ENCODE measurements at places on chromosomes 12 and 14.

DNA sequence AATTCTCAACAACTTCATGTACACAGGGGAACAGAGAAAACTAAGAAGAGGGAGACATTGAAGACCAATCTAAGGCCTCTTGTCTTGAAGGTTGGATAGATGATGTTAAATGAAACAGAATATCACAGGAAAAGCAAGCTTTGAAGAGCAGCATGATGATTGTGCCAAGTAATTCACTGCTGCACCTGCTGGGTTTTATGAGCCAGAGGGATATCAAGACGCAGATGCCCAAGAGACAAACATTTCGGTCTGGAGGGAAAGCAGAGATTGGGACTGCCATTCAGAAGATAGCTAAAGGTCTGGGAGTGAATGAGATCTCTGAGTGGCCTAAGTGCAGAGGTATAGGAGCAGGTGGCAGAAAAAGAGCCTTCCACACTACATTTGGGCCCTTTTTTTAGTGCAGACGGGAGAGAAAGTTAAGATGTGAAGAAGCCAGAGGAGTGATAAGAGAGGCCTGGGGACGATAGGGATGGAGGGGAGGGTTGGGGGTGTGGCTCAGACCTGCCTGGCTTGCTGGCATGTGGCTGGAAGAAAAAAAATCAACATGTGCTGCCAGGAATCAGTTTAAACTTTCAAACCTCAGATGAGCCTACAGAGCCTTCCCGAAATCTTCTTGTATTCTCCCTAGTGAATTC is 200.6 kb downstream of the AEBP2 start:
- no peak for DNase-seq

- no peak for DNase-seq
Observed at GRCh38 chr12:89665556-89665955, 43.1 kb downstream of the ATP2B1 start.

GRCh38 chr12:52543985-52544883 is 8.7 kb downstream of the KRT71 start:
- DNase-seq = no peak

GRCh38 chr12:12511895-12512711 is 50.6 kb downstream of the DUSP16 start:
- peak; percentile 52 for DNase-seq

DNA sequence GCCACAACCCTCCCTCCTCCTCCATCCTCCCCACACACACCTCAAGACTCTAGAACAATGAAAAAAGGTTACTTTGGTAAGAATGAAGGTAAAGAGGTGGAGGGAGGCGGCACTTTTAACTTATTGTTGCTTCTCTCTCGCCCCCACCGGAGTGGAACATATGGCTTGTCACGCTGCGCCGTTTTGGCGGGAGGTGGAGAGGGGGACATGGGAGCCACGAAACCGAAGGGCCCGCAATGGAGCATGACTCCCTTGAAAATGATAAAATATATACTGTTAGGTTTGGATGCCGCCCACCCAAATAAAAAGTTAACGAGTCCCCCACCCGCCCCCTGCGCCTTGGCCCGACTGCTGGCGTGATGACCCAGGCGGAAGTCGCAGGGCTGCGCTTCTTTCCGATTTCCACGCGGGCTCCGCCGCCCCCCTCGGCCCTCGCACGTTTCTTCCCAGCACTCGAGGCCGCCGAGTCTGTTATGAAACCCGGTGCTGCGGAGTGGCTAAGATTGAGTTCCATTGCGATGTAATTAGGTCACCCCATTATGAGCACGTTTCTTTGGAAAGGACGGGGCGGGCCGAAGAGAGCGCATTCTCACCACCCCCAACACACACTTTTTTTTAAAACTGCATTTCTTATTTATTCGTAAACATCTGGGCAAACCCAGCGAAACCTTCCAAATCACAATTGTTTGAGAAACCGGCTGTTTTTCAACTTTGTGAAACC is 1.4 kb upstream of the ZFP36L1 start:
- peak; percentile 88 for DNase-seq

DNA sequence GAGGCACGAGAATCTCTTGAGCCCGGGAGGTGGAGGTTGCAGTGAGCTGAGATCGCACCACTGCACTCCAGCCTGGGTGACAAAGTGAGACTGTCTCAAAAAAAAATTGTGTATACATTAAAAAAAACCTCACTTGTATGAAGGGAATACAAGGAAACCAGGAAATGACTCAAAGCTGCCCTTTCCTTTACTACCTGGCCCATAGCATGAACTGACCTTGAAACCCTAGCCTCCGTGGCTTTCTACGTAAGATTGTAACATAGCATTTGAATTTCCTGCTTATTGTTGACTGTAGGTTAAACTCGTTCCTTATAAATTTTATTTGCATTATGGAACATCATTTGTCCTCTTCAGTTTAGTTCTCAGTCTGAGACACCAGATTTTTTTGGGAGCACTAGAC is 9.1 kb upstream of the DDX47 start:
- DNase-seq = no peak

GRCh38 chr12:46124848-46125619 is 134.7 kb upstream of the SCAF11 start:
- DNase-seq = peak; percentile 54

GRCh38 chr14:85596562-85596961 is 66.6 kb downstream of the FLRT2 start:
- DNase-seq = no peak

DNA sequence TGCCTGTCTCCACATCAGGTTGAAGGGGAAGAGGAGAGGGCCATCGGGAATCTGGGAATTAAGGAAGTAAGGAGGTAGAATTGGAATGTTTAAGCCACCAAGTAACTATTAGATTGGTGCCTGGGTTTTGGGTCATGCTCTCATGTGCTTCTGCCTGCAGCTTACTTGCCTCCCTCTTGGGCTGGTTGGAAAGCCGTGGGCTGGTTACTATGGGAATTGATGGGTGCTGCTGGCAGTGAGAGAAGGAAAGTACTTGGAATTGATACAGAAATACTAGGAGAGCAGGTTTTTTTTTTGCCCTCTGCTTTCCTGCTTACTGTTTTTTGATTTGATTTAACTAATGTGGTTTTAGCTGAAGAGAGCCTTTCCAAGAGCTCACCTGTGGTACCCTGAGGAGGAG is 493.5 kb upstream of the RGS6 start:
- DNase-seq = no peak

GRCh38 chr12:7093892-7094291 is 1.6 kb upstream of the C1R start:
- no peak for DNase-seq

DNA sequence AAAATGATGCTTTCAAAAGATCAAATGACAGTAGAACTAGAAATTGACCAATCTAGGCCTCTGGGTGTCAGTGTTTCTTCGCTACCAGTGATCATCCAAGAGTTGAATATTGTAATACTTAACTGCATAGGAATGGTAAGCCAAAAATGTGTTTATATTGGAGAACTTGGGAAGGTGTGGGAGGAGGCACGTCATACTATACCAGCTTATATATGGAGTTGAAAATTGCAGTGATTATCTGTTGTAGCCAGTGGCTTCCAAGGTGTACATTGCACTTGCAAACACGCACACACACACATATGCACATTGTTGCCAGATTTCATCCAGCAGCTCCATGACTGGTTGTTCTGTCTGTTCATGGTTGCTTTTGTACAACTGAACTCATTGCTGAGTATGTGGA is 36.1 kb downstream of the EID3 start:
- no peak for DNase-seq

DNA sequence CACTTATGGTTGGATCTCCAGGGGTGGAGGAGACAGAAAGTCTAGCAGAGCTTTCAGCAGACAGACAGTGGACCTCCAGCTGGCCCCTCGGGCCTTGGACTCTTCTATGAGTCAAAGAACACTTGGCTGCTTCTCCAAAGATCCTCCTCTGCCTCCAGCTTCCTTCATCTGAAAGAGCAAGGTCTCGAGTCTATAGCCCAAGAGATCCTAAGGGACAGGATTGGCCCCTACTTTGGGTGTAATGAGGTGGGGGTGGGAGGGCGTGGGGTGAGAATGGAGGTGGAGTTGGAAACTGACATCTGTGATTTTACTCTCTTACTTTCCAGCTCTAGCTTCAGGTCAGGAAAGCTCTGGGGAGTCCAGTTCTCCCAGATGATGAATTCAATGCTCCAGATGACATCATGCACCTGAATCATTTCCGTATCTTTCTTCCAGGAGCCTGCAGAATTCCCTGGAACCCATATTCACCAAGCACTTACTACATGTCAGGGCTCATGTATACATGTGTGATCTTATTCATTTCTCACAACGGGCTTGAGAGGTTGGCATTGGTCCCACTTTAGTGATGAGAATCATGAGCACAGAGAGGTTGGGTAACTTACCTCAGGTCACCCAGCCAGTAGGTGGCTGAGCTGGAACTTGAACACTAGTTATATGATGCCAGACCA is 10.2 kb upstream of the PGF start:
- no peak for DNase-seq

DNA sequence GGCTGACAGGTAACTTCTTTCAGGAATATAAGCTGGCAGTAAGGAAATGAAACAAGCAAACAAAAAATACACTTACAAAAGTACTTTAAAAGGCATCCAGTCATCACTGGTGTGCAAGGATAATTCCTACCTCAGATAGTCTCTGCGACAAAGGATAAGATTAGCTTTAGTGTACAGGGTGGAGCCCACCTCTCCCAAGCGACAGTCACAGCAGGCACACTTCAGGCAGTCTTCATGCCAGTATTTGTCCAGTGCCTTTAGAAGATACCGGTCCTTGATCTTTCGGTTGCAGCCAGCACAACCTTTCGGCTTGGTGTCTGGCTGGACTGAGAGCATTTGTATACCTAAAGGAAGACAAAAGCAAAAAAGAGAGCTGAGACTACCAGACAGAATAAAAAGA is 5.4 kb downstream of the LMO3 start:
- DNase-seq = no peak

GRCh38 chr12:120125792-120126634 is 9.5 kb upstream of the RAB35 start:
- no peak for DNase-seq

DNA sequence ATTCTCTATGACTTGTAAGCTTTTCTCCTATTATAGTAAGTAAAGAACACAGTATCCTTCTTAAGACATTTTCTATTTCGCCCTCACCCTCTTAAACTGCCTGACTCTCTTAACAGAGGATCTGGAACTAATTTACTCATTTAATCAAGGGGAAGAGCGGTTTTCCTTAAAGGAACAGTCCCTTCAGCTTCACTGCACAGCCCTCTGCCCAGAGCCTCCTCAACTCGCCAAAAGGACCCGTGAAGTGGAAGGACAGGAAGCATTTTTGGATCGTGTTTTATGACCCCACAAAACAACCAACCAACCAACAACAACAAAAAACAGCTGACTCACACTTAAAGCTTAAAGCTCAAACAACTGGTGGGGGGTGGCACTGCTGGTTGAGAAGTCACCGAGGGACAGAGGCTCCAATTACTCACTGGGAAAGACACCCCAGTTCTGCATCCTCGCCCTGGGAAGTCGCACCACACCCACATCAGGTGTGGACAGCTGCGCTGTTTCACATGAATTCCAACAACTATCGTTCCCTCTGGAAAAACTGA is 35.7 kb downstream of the NID2 start:
- DNase-seq = no peak

DNA sequence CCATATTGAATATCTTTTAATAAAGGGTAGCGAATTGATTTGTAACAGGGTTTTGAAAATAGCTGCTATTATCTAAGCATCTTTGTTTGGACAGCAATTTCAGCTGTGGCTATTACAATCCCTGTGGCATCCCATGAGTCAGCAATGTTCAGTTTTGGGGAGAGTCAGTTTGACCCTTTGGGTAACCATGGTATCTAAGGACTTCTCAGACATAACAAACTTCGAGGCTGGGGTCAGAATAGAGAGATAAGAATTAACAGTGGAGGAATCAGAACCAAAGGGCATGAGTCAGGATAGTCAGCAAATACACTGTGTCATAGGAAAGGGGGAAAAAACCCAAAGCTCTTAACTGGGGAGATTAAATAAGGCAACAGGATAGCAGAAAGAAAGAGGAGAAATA is 11.7 kb upstream of the PTHLH start:
- no peak for DNase-seq

GRCh38 chr12:11746940-11747716 is 97.7 kb downstream of the ETV6 start:
- DNase-seq = no peak

- no peak for DNase-seq
Observed at GRCh38 chr14:101050901-101051490, 147.5 kb upstream of the RTL1 start.

- DNase-seq = no peak
Observed at GRCh38 chr14:99253890-99254289, 18.1 kb downstream of the BCL11B start.

GRCh38 chr12:81542065-81543010 is 216.8 kb downstream of the PPFIA2 start:
- no peak for DNase-seq

- DNase-seq = no peak
Observed at GRCh38 chr12:122884860-122885259, 11.1 kb downstream of the VPS37B start.

DNA sequence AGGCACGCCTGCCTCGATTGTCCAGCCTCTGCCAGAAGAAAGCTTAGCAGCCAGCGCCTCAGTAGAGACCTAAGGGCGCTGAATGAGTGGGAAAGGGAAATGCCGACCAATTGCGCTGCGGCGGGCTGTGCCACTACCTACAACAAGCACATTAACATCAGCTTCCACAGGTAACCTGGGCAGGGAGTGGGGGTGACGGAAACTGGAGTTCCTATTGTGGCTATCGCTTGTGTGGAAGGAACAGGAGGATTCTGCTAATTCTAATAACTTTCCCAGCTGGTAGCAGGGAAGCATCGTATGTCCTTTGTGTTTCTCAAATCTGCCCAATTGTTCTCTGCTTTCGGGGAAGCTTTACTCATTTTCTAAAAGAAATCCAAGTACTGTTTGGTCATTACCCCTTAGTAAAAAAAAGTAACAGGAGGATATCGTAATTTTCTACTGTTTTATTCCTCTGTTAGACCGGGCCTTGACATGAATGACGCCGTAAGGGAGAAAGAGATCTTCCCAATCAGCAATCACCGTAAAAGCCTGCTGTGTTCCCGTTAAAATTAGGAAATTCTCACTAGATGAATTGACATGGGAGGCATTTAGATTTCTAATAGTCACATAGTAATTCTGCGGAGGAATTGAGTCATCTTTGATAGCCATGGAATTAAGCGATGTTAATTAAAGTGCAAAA is 449 bp downstream of the THAP2 start:
- no peak for DNase-seq

- no peak for DNase-seq
Observed at GRCh38 chr12:85457016-85457415, 177.0 kb downstream of the ALX1 start.

- peak; percentile 55 for DNase-seq
Observed at GRCh38 chr12:124599074-124599999, 31.9 kb upstream of the NCOR2 start.

DNA sequence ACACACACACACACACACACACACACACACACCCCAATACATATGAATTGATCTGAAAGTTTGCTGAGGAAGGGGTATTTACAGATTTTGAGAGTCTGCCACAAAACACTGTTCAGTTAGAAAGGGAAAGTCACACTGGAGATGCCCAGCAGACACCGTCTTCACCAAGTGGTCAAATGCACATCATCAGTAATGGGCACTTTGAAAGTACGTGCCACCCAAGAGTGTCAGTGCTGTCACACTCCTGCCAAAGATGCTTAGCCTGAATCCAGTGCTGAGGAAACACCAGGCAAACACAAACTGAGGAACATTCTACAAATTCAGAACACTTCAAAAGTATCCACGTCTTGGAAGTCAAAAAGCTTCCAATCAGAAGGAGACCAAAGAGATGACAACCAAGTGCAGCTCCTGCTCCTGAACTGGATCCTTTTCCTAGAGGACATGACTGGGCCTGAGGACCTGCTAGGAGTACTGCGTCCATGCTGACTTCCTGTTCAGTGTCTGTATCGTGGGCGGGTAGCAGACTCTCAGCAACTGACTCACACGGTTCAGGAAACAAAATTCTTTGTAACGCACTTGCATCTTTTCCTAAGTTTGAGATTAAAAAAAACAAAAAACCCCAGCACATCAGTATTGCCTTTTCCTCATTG is 18.6 kb downstream of the PSMC1 start:
- peak; percentile 46 for DNase-seq
